ENCODE measurements at places on chromosomes 11 and 22. TPM values are rescaled to one million over a fixed set of nuclear protein-coding genes. Genes with fewer than 3 reads are reported as not detected.

DNA sequence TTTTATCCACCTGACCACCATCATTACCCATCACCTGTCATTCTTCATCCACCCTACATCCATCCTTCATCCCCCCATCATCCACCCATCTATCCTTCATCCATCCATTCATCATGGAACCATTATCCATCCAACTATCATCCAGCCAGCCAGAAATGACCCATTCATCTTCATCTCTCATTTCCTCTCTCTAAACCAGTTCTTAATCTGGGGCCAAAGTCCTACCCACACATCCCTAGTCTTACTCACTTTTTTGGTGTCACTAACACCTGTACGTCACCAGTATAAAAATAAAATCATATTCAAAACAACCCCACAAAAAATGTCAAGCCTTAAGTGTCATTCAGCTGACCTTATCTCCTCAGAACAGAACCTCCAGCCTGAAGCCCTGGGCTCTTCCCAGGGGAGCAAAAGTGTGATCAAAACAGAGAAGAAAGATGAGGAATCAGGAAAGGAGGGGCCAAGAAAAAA is 12.3 kb downstream of the SPI1 start:
- H3K36me3 ChIP-seq: no peaks in the 10 kb centered on the region
- no peak overlapping the region for H3K27ac ChIP-seq
- peaks cover 19% of the 10 kb centered on the region for H3K4me1 ChIP-seq
- H3K27me3 ChIP-seq: no peaks in the 10 kb centered on the region
- no peak for DNase-seq
- H3K4me3 ChIP-seq: no peak overlapping the region

DNA sequence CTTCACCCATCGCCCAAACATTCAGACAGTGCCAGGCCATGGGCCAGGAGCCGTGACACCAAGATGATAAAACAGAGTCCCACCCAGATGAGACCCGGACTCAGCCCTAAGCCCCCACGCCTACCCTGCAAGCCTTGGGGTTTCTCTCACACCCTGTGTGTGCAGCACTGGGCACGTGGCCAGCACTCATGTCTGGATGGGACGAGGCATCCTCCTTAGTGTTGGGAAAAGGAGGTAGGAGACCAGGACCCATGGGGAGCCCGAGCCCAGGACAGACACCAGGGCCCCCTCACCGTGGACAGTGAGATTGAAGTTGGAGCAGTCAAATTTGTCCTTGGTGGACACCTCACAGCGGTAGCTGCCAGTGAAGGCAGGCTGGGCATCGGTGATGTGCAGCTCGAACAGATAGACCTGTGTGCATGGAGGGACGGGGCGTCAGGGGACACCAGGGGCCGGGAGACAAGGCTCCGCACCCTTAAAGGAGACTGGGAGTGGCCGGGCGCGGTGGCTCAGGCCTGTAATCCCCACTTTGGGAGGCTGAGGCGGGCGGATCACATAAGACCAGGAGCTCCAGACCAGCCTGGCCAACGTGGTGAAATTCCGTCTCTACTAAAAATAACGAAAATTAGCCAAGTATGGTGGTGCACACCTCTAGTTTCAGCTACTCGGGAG is 4.2 kb downstream of the MYBPC3 start:
- no peak for DNase-seq
- no peak overlapping the region for H3K4me3 ChIP-seq
- no peak overlapping the region for H3K27ac ChIP-seq
- H3K27me3 ChIP-seq: peaks cover 68% of the 10 kb centered on the region
- no peaks in the 10 kb centered on the region for H3K36me3 ChIP-seq

Gene MS4A6E
- not detected for total RNA-seq

DNA sequence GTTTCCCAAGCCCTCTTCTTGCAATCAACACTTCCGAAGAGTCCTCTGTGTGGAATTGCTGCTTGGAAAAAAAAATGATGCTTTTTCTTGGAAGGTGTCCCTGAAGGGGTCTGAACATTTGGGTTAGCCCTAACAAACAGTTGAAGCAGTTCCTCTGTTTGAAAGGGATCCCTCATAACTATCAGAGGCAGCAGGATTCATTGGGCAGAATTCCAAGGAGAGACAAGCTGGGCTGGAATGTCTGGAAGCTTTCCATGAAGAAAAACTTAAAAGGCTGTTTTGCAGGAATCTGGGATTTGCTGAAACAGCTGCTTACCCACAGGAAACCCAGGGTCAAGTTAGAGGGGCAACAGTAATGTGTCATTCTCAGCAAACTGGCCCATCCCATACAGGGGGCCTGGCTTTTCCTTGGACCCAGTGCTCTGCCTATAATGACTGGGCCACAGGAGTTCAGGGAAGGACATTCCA is 3.1 kb downstream of the CSNK2A3 start:
- DNase-seq: no peak
- no peaks in the 10 kb centered on the region for H3K4me1 ChIP-seq
- H3K27ac ChIP-seq: no peak overlapping the region
- H3K4me3 ChIP-seq: no peak overlapping the region

DNA sequence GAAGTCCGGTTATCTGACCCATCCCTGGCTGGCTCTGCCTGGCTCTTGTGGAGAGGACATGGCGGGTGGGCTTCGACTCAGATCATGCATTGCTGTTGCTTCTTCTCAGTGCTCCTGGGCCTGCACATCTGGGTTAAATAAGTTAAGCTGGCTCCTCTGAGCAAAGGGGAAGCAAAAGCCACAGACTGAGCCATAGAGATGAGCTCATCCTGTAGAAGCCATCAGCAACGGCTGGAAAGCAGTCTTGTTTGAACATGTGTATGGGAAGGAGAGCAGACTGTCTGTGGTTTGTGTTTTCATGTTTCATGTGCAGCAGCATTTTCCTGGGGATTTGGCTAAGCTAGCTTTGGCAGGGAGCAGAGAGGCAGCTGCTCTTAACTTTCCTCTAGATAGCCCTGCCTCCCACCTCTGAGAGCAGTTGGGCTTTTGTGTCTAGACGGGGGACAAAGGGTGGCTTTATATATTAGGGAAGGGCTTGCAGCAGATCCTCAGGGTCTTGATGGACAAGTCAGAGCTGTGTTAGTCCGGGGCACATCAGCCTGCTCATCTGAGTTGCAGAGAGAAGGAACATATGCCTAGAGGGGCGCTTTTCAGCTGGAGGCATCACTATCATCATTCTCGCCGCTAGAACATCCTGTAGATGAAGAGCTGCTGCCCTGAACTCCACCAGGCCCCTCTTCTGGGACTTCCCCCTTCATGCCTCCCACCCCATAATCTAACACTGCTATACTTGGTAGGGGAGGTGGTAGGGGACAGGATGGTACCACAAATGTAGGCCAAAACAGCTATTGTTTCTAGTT is 14.9 kb downstream of the DCPS start:
- H3K4me1 ChIP-seq: no peaks in the 10 kb centered on the region
- no peak for DNase-seq
- H3K36me3 ChIP-seq: no peaks in the 10 kb centered on the region
- H3K4me3 ChIP-seq: no peak overlapping the region

GRCh38 chr22:41324821-41325528 is 23.6 kb downstream of the ZC3H7B start:
- DNase-seq: no peak
- H3K36me3 ChIP-seq: peaks cover 68% of the 10 kb centered on the region
- no peaks in the 10 kb centered on the region for H3K27me3 ChIP-seq
- no peak overlapping the region for H3K4me3 ChIP-seq
- no peak overlapping the region for H3K27ac ChIP-seq

DNA sequence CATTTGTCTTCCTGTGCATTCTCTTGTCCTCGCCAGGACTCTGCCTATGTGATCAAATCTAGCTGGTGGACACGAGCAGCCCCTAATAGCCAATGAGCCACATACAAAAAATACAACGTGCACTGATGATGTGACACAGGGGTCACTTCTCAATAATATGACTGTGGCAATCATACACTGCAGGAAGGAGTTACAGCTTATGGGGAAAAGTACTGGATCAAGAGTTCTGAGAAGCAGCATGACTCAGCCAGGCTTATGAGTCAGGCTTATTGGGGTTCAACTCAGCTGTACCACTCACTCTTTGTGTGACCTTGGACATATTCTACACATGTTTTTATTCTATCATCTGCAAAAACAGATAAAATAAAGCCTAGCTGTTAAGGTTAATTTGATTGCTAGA is 889.4 kb upstream of the TENM4 start:
- H3K4me3 ChIP-seq: no peak overlapping the region
- no peak overlapping the region for H3K27ac ChIP-seq
- DNase-seq: no peak
- H3K4me1 ChIP-seq: no peaks in the 10 kb centered on the region

Gene DBX1
- total RNA-seq: not detected

Gene SBF1
- 40.9 TPM for total RNA-seq

GRCh38 chr11:124493016-124493655 is 47.6 kb upstream of the OR8B8 start:
- H3K27me3 ChIP-seq: no peaks in the 10 kb centered on the region
- no peak for DNase-seq
- no peaks in the 10 kb centered on the region for H3K4me1 ChIP-seq
- H3K4me3 ChIP-seq: no peak overlapping the region
- no peaks in the 10 kb centered on the region for H3K36me3 ChIP-seq

DNA sequence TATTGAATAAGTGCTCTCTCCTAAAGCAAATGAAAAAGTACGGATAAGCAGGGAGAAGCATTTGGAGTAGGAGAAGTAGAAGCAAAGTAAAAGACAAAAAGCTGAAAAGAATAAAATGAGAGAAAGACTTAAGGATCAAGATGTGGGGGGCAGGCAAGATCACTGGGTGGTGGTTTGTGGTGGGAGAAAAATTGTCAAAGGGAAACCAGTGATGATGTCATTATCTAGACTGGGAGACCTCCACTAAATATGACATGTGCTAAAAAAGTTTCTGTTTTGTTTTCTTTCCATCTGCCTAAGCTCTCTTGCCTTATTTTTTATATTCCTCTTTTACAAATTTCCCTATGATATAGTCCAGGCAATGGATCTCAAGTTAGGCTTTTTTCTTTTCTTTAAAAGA is 14.8 kb upstream of the MAML2 start:
- no peaks in the 10 kb centered on the region for H3K4me1 ChIP-seq
- no peaks in the 10 kb centered on the region for H3K27me3 ChIP-seq
- no peak overlapping the region for H3K27ac ChIP-seq
- no peak for DNase-seq
- H3K36me3 ChIP-seq: peaks cover 4% of the 10 kb centered on the region
- H3K4me3 ChIP-seq: no peak overlapping the region

DNA sequence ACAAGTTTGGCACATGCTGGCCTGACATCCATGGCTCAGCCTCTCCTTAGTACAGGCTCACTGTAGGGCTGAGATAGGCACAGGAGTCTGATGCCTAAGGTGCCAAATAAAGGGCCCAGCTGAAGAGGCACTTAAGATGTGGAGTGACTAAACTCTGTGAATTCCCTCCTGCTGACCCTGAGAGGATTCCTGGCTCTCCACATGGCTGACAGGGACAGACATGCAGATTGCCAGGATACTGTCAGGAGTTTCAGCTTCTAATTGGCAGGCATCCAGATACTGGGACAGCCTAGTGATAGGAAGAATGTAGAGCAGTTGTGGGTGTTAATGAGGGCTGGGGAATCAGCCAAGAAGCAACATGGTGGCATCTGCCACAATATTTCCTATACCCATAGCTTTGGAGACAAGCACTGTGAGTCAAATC is 558.7 kb downstream of the INSC start:
- H3K27ac ChIP-seq: no peak overlapping the region
- H3K27me3 ChIP-seq: no peaks in the 10 kb centered on the region
- no peaks in the 10 kb centered on the region for H3K36me3 ChIP-seq
- no peak overlapping the region for H3K4me3 ChIP-seq

Gene SLC22A12
- total RNA-seq: not detected

- peaks cover 20% of the 10 kb centered on the region for H3K27me3 ChIP-seq
- peak; percentile 45 for DNase-seq
Observed at GRCh38 chr11:1837171-1838076, 1.4 kb upstream of the TNNI2 start.

- H3K4me3 ChIP-seq: no peak overlapping the region
- no peaks in the 10 kb centered on the region for H3K4me1 ChIP-seq
- H3K36me3 ChIP-seq: no peaks in the 10 kb centered on the region
- H3K27ac ChIP-seq: no peak overlapping the region
- H3K27me3 ChIP-seq: no peaks in the 10 kb centered on the region
Observed at GRCh38 chr11:112623057-112623456, 338.2 kb upstream of the NCAM1 start.

GRCh38 chr11:2447951-2448650 is 3.3 kb downstream of the KCNQ1 start:
- H3K4me3 ChIP-seq: no peak overlapping the region
- H3K27me3 ChIP-seq: peaks cover 88% of the 10 kb centered on the region
- H3K4me1 ChIP-seq: no peaks in the 10 kb centered on the region
- H3K36me3 ChIP-seq: no peaks in the 10 kb centered on the region
- no peak overlapping the region for H3K27ac ChIP-seq
- DNase-seq: no peak

- no peaks in the 10 kb centered on the region for H3K36me3 ChIP-seq
- no peak for DNase-seq
- no peak overlapping the region for H3K4me3 ChIP-seq
- H3K27me3 ChIP-seq: peaks cover 25% of the 10 kb centered on the region
- no peak overlapping the region for H3K27ac ChIP-seq
- peaks cover 10% of the 10 kb centered on the region for H3K4me1 ChIP-seq
Observed at GRCh38 chr11:2271077-2271326, 614 bp upstream of the ASCL2 start.

- H3K27me3 ChIP-seq: peaks cover 24% of the 10 kb centered on the region
- no peak overlapping the region for H3K4me3 ChIP-seq
- H3K27ac ChIP-seq: no peak overlapping the region
- no peak for DNase-seq
- no peaks in the 10 kb centered on the region for H3K36me3 ChIP-seq
Observed at GRCh38 chr22:37410174-37411055, 16.9 kb downstream of the ELFN2 start.

- no peaks in the 10 kb centered on the region for H3K36me3 ChIP-seq
- no peak overlapping the region for H3K4me3 ChIP-seq
- peaks cover 13% of the 10 kb centered on the region for H3K4me1 ChIP-seq
- no peaks in the 10 kb centered on the region for H3K27me3 ChIP-seq
- DNase-seq: no peak
Observed at GRCh38 chr22:23755711-23756110, 1.5 kb upstream of the VPREB3 start.

DNA sequence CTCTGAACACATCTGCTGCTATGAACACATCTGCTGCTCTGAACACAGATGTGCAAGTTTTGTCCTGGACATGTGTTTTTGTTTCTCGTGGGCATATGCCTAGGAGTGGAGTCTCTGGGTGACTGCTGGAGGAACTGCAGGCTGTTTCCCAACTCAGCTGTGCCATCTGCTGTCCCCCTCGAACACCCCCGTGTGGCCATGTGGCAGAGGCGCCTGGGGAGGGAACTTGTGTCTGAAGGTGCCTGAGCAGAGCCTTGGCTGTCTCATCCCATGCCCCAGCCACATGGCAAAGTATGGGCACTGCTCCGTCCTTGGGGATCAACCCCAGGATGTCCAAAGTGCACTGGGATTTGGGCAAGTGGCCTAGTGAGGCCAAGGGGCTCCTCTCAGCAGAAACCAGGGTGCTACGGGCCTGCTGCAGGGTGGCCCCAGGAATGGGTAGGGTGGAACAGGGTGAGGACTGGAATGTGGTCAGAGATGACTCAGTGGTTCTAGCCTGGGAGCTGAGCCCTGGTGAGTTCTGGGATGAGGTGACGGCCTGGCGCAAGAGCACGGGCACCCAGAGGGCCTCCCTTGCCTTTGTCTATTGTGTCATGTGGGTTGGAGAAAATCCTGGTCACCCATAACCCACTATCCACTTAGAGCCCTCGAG is 14.7 kb downstream of the GATD1 start:
- no peak overlapping the region for H3K27ac ChIP-seq
- H3K4me1 ChIP-seq: no peaks in the 10 kb centered on the region
- H3K27me3 ChIP-seq: no peaks in the 10 kb centered on the region
- H3K4me3 ChIP-seq: no peak overlapping the region

GRCh38 chr22:28715611-28716010 is 26.0 kb downstream of the CHEK2 start:
- H3K36me3 ChIP-seq: peaks cover 7% of the 10 kb centered on the region
- H3K27ac ChIP-seq: no peak overlapping the region
- no peak overlapping the region for H3K4me3 ChIP-seq
